Activated T-helper 1 cell treated with anti-CD3 and anti-CD28 coated beads, Interleukin-12 subunit alpha, Interleukin-12 subunit beta, Interleukin-2, Interleukin-4 antibody, amounts not matched to agents 30 ng/mL and 10 ng/mL and 1 ng/mL, durations not matched to agents 14 hours and 24 hours and 36 hours (primary cell): ENCODE measurements at places on chromosomes 12 and 14.

- DNase-seq = no peak
Measured at GRCh38 chr14:93965287-93965821, 11.0 kb downstream of the ASB2 start.

- DNase-seq = no peak
Measured at GRCh38 chr12:50149311-50149710, 17.9 kb downstream of the CERS5 start.

GRCh38 chr14:55926007-55926406, 192.2 kb upstream of the PELI2 start:
- no peak for DNase-seq

GRCh38 chr14:95575840-95576473, 41.1 kb downstream of the GLRX5 start:
- DNase-seq = no peak

DNA sequence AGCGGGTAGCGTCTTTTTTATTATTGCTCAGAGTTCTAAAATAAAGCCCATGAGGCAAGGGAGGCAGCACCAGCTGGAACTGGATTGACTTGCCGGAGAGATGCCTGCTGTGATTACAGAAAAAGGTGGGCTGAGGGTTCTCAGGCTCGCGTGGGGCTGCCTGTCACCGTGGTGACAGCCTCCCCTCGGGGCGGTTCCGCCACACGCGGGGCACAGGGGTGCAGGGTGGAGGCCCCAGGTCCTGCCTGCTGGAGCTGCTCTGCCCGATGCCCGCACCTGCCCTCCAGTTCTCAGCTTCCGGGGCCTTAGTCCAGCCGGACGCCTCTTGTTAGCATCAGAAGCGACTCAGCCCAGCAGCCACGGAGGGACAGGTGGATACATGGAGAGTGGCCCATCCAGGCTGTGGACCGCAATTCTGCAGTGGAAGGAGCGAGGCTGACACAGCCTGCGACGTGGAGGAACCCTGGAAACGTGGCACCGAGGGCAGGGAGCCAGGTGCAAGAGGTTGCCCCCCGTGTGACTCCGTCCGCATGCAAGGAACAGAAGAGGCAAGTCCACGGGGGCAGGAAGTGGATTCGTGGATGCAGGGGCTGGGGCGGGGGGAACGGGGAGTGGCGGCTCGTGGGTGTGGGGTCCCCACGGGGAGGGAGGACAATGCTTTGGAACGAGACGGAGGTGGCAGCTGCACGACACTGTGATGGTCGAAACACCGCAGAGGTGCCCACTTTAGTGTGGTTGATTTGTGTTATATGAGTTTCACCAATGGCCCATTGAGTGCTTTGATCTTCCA, 79.5 kb downstream of the GALNT9 start:
- no peak for DNase-seq

DNA sequence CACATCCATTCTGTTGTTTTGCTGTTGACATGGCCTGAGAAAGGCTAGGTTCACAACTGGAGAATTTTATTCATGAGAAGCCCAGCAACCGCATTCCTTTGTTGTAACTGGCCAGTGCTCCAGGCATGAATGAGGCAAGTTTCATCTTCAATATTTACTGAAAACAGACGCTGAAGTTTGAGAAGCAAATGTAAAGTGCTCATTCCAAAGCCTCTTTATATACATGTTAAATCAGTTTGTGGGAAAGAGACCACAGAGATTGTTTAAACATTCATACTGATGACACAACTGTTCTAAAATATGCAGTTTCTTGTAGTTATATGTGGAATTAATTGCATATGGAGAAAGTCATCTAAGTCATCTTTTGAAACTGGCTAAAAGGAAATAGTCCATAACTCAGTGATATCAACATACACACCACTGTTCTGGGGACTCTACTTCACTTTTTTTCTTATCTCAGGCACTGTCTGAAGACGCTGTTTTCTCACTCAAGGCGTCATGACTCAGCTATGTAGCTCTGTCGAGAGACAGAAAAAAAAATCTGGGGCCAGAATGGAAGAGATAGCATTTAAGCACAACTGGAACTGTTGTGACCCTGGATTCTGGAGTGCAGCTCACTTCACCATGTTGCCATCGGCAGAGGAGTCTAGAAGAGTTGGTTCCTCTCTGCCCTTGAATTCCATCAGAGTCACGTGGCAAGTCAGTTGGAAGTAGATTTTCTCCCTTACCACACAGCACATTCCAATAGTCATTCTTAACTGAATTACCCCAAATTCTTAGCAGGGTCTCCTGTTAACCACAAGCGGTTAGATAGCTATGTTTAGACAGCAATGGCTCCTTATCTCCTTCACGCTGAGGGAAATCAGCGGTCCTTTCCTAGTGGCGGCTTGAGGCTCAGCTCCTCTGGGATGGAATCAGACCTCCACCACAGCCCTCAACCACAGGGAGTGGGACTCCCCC, 258.4 kb upstream of the HMGA2 start:
- no peak for DNase-seq

DNA sequence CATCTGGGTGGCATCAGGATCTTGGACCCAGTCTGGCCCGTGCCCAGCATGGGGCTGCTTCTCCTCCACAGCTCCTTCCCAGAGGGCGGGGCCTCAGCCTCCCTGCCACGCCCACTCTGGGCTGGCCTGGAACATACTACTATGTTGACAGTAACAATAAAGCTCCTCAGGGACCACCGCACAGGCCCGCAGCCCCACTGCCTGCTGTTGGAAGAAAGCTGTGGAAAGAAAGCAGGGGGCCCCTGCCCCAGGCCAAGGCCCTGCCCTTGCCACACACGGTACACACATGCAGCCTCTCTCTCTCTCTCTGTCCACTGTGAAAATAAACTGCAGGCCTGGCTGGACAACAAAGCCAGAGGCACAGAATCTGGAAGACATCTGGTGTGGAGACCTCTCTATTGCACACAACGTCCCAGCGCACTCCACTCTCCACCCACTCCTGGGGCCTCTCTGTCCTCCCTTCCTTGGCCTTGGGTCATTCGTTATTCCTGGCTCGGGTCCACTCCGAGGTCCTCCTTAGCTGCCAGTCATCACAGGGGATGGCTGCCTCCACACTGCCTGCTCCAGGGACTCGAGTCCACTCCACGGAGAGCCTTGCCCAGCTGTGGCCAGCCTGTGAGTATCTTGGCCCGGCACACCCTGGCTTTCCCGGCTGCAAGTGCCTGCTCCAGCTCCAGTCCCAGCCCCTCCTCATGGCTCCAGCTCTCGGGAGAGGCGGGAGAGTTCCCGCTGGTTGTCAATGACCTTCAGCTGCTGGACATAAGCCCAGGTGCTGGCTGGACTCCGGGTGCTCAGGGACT, 11.8 kb upstream of the ENDOU start:
- DNase-seq = no peak

- no peak for DNase-seq
Measured at GRCh38 chr12:98656289-98657101, 11.4 kb downstream of the APAF1 start.

DNA sequence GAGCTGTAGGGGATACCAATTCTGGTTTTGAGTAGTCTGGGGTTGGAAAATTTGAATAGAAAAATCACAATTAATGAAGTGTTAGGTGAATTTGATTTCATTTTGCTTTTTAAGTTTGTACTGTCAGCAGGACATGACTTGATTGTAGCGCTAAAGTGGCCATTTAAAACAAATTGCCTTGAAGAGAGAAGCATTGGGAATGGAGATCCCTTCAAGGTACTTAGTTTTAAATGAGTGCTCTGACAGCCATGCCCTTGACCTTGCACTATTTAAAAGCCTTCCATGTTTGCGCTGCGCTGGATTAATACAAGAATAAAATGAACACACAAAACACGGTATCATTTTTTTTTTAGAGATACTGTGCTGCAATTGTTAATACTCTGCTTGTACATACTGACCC, 345.9 kb downstream of the NAV3 start:
- DNase-seq = no peak

GRCh38 chr14:55747186-55747585, 167.2 kb downstream of the KTN1 start:
- no peak for DNase-seq

- no peak for DNase-seq
Measured at GRCh38 chr12:17371491-17372215, 718.3 kb downstream of the RERGL start.

GRCh38 chr12:69291278-69291593, 51.9 kb downstream of the CPSF6 start:
- no peak for DNase-seq

GRCh38 chr12:93901739-93902138, 224.6 kb downstream of the CRADD start:
- DNase-seq = no peak

DNA sequence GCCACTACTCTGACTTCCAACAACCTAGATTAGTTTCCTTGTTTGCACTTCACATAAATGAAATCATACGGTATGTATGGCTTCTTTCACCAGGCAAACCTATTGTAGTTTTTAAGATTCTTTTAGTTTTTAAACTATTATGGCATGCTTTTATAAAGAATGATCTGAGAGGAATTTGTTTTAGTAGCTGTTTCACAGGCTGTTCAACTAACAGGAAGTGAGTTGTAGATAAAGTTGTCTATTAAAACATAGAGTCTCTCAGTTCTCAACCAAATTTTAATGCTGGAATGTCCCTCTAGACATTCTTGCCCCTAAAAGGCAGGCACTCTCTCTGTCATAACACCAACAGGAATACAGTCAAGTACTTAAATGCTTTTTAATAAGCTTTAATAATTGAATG, 102.7 kb upstream of the DACT1 start:
- no peak for DNase-seq

GRCh38 chr12:47407463-47408129, 298.2 kb downstream of the RPAP3 start:
- DNase-seq = no peak

GRCh38 chr14:63715360-63715759, 12.5 kb downstream of the SGPP1 start:
- no peak for DNase-seq

- DNase-seq = peak; percentile 54
Measured at GRCh38 chr12:113135178-113136127, at the start of gene RASAL1. Gene RASAL1 (minus strand): TSS chr12:113135761. CDS start chr12:113135462, 299 bp downstream.

- DNase-seq = no peak
Measured at GRCh38 chr12:132495165-132495544, 5.2 kb downstream of the FBRSL1 start.

DNA sequence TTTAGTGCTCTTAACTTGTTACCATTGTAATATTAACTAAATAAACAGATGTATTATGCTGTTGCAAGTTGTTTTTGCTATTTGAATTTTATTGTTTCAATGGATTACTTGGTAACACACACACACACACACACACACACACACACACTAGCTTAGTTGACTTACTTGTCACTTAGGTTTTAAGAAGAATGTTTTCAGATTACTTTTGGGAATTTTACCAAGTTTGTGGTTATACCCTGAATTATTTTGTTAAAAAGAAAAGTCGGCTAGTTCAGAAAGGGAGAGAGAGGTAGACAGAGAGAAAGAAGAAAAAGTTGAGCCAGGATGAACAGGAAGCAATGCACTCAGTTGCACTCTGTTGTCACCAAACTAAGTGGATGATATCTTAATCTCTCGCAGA, 5.3 kb downstream of the SSTR1 start:
- no peak for DNase-seq

DNA sequence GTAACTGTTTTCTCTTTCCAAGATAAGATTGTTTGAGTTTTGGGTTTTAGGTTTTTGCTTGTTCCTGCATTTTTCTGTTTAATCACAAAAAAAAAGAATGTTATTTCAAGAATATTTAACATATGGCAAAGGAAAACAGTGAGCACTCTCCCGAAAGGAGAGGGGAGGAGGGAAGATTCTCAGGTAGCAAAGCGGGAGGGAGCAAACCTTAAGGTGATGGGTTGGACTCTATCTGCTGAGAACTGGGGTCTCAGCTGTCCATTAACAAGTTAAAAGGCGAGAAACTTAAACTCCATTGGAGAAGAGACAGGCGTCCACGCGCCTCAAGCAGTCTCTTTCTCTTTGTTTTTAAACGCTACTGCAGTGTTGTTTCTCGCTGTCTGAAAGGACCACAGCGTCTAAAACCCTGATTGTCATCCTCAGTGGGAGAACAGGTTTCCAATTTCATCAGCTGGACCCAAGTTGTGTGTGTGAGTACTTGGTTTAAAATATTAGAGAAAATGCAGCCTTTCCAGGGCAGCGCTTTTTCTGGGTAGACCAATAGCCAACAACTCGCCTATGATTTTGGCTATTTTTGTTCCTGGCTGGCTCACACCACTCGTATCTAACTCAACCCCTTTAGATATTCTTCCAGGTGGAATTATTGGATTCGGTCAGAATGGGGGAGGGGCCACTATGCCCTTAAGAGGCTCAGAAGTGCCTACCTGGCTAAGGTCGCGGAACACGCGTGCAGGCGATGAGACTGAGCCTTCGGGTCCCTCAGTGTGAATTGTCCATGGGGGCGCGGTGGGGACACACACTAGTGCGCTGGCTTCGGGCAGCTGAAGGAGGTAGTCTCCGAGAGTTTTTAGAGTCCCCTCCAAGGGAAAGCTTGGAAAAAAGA, 8.2 kb downstream of the SIX1 start:
- DNase-seq = no peak

- no peak for DNase-seq
Measured at GRCh38 chr12:414859-415258, 13.4 kb downstream of the CCDC77 start.

DNA sequence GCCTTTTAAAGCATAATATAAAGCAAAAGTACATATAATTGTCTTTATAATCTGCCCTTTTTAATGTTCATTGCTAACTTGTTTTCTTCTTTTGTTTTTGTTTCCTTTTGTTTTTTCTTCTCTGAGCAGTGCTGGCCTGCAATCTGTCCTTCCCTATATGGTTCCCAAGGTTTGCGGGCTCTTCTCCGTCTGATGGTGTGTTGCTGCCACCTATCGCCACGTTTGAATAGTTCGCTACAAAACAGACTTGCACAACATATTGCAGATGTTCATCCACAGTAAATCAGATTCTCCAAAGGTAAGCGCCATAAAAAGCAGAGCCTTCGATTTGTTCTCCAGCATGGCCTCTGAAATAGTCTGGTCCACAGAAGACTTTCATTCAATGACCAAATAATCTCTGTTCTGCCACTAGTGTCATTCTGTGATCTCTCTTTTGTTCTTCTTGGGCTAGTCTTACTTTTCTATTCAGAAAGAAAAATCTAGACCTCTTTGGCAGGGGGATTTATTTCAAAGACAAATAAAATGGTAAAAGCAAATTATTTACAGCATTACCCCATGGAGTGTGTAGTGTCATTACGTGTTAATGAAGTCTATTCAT, 33.5 kb downstream of the C12orf50 start:
- no peak for DNase-seq

GRCh38 chr12:117100851-117101673, 1.8 kb upstream of the TESC start:
- DNase-seq = no peak

GRCh38 chr12:39300799-39301198, 142.1 kb downstream of the KIF21A start:
- no peak for DNase-seq

DNA sequence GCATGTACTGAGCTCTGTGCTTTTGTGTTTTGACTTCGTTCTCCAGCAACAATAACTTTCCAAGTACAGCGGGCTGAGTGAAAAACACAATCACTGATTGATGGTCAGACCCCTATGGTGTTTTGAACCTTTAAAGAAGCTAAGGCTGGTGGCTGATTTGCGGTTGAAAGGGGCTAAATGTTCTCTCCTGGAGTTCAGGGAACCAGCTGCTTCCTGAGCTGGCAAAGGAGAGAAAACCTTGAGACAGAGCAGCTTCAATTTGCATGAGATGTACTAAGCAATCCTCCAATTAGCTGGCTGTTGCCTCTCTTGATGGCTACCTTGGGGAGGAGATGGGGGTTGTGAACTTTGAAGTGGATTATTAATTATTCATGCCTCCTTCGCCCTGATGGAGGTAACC, 546.7 kb upstream of the SEL1L start:
- no peak for DNase-seq

GRCh38 chr12:48868451-48868850, 2.8 kb upstream of the RND1 start:
- no peak for DNase-seq
